Fibroblast of gingiva (primary cell): ENCODE measurements at places on chromosomes 2 and 18.

- DNase-seq, result no peak
These were observed 135.4 kb upstream of the APCDD1 start for GRCh38 chr18:10319026-10319425.

DNA sequence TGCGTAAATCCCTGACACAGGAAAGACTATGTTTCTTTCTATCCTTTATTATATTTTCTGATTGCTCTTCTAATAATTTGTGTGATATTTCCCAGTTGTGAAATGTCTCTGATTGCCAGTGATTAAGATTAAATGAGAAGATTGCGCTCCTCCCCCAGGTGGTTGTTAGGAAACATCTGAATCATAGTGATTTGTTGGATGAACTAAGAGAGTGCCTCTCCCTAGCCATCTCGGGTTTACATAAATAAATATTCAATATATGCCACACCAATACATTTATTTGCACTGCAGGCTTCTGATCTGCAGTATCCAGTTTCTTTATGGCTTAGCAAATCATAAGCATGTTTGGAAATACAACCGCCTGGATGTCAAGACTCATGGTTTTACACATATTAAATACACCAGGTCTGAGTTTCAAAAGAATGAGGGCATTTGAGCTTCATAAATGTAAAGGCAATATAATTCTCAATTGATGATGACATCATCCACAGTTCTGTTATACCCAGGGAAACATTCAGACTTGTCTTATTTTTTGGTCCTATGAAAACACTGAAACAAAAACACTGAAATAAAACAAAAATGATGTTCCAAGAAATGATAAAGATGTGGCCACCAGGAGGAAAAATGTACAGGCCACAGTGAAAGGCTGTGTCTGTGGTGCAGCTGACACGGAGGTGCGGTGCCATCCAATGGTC lies 826.7 kb upstream of the ACVR2A start:
- DNase-seq, result peak; percentile 82

GRCh38 chr2:148968301-148968700 lies 70.2 kb upstream of the LYPD6B start:
- no peak for DNase-seq

GRCh38 chr2:232835687-232836208 lies 34.3 kb upstream of the SNORC start:
- no peak for DNase-seq

- DNase-seq, result peak; percentile 68
These were observed 62.9 kb upstream of the CTIF start for GRCh38 chr18:48475635-48476549.

DNA sequence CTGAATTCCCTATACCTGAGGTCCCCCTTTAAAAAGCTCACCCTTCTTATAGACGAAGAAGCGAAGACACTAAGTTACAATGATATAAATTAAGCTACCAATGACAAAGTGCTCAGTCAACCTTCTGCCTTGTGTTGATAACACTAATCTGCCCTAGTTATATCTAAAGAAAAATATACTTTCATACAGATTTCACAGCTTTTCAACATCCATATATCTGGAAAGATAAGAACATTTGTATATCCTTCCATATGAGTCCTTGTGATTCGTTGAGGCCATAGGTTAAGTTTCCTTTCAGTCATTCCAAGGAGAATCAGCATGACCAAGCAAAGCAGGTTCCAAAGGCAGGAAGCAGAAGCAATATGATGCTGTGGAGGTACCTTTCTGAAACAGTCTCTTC lies 46.8 kb downstream of the XRCC5 start:
- no peak for DNase-seq

DNA sequence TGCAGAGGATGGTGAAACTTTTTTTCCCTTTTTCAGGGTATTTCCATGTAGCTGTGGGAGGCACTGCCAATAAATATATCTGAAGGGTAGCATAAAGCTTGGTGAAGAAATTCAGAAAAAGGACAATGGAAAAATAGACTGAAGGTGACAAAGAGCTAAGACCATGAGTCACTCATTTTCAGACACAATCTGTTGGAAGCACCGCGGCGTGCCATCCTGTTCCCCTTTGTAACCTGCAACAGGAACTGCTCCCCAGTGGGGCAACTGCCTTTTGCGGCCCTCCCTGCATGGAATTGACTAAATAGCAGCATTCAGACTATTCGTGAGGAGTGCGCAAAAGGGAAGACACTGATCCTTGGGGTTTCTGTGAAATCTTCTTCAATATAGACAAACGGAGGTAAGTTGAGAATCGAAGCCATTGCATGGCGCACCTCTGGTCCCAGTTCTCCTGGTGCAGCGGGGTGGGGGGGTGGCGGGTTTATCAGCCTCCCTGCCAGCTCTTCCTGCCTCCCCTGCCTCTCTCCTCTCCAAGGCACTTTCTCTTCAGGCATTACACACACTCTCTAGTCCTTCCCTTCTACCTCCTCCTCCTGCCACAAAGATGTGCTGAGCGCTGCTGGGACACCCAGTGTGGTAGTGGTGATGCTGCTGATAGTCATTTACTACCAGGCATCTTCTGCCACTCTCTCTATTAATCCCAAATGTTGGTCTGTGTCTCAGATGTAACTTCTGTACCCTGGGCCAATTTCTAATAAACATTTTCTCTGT lies 126.2 kb upstream of the TMEM200C start:
- no peak for DNase-seq

DNA sequence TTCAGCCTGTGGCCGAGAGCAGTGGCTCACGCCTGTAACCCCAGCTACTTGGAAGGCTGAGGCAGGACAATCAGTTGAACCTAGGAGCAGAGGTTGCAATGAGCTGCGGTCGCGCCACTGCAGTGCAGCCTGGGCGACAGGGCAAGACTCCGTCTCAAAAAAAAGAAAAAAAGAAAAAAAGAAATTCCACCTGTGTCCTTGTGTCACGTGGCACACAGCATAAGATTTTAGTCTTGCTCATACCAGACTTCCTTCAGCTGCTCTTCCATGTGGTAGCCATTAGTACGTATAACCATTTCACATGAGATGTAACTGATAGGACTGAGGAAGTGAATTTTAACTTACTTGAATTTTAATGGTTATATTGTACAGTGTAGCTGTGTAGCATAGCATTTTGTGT lies 4.0 kb downstream of the NOP58 start:
- peak; percentile 48 for DNase-seq

DNA sequence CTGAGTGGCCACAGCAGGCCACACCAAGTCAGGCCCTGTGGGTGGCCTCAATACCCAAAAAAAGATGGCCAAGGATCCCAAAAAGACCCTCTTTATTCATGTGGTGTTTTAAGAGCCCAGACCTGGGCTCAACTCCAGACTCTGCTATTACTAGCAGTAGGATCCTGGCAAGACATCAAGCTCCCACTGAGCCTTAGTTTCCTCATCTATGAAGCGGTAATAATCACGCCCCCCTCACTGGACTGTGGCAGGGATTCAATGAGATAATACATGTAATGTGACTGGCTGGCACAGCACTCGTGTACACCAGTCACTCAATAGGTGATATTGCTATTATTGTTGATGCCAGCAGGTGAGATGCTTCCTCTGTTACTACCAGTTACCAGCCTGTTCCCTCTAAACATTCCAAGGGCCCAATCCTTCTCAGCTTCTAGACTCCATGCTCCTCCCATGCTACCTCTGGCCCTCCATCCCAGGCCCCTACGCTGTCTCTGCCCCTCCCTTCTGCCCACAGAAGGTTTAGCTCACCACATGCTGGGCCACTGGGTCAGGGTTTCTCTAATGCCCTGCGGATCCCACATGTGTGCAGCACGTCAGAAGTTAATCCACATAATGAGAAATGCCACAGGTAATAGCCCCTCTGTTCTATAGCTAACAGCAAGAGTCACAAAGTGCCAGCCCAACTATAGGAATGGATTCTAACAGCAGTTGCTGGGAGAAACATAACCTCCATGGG lies 51.2 kb downstream of the SLC4A5 start:
- DNase-seq, result no peak

DNA sequence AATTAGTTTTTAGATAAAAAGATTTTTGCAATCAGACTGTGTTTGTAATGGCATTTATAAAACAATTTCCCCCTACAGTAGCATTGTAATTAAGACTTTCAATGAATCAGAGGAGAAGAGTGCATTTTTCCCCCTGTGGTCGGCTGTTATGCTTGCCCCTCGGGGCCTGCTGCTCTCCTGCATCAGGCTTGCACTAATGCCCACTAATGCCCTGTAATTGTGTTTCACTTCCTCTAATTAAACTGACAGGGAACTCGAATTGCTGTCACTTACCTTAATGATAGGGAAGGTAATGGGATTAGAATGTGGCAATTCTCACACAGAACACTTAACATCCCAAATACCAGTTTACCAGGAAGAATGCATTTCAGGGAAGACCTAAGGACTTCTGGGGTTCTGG lies 61.2 kb upstream of the LRRTM1 start:
- no peak for DNase-seq

- DNase-seq, result peak; percentile 79
These were observed 577 bp upstream of the TANC1 start for GRCh38 chr2:158967731-158968395.

DNA sequence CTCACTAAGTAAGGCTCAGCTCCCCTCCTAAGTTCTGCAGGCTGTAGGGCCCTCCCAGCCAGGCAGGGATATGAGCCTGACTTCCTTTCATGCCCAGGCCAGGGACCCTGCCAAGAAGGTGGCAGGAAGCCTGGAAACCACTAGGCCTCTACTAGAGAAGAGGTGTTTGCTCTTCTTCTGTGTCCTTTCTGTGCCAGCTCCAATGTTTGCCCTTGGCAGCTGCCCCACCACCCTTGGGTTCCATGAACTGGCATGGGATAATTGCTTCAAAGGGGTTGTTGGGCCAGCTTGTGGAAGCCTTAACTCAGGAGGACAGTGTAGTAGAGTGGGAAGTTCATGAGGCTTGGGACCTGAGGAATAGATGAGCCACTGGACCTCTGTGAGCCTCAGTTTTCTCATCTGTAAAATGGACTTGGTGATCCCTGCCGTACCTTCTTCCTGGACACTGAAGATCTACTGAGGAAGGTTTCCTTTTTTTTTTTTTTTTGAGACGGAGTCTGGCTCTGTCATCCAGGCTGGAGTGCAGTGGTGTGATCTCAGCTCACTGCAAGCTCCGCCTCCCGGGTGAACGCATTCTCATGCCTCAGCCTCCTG lies 3.9 kb downstream of the SLC35F6 start:
- DNase-seq, result no peak

DNA sequence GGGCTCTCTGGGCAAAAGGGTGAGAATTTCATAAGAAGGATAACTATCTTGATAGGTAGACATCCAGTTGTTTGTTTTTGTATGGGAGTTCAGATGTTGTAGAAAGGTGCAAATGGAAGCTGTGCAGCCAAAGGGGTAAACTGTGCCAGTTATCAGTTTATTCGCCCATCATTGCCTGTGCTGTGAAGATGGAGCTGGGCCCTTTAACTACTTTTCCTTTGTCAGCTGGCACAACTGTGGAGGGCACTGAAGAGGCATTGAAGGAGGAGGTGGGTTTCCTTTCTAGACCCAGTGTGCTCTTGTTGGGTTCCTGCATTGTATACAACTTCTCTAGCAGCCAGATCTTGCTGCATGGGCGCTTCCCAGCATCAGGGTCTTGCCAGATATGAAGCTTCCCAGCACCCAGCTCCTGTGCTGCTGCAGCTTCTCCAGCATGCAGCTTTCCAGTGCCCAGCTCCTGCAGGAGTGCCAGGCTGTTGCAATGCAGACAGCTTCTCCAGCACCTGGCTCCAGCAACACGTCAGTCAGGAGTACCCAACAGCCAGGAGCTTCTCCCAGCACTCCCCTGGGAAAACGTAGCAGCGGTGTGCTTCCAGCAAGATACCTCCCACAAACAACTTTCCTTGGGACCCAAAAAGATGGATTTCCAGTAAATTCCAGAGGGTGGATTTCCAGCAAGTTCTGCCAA lies 15.3 kb downstream of the DNMT3A start:
- DNase-seq, result no peak

DNA sequence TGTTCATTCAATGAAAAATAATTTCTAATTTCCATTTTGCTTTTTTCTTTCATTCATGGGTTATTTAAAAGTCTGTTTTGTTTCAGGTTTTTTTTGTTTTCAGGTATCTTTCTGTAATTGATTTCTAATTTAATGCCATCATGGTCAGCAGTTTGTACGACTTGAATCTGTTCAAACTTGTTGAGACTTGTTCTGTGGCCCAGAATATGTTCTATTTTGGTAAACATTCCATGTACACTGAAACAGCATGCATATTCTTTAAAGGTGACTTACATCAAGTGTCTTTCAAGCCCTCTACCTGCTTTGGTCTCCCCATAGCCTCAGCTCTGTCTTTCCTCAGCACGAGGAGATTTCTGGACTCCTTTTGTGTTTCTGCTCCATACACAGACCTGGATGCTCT lies 49.1 kb downstream of the CYP1B1 start:
- DNase-seq, result no peak

GRCh38 chr2:96409081-96409819 lies 73.7 kb downstream of the NCAPH start:
- DNase-seq, result no peak

GRCh38 chr2:167752734-167753133 lies 494.7 kb downstream of the STK39 start:
- no peak for DNase-seq

GRCh38 chr2:46984040-46984439 lies 68.4 kb upstream of the MCFD2 start:
- DNase-seq, result no peak

DNA sequence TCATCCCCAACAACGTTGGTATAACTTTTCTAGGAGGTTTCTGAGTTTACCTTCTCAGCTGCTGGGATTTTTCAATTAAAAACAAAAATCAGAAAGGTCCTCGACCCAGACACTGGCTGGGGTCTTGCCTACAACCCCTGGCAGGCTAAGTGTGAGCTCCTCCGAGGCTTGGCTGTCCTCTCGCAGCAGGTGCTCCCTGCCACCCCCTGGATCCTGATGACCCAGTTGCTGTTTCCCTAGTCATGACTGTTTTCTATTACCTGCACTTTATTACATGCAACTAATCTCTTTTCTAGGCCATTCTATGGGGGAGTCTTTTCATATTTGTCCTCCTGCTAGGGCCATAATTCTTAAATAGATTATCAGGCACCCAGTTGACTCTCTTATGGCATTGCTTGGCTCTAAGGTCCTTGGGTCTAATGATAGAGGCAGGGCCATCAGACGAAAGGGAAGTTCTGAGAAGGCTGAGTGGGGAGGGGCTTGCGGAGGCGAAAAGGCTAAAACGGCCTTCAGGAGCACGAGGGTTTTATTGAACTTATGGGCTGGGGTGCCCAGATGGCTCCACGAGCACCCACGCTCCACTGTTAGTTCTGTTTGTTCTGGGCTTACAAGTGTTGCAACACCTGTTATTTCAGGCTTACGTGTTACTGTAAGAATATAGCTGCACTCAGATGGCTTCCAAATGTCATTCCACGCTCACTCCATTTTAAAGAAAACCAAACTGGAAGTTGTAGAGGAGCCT lies 166.0 kb downstream of the NCK2 start:
- no peak for DNase-seq

DNA sequence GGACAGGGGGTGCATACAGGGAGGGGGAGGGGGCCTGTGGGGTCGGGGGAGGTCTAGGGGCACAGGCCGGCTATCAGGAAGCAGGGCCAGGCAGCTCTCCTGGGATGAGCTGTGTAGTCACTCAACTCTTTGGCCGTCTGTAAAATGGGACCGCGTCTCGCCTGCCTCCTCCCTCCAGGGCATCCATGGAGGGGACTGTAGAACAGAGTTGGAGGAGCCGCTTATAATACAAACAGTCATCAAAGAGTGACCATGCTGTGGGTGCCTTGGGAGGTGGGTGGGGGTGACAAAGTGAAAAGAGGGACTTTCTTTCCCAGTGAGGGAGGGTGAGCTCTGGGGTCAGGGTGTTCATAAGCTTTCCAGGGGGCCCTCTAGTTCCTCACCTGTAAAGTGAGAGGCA lies 169.6 kb upstream of the HAAO start:
- no peak for DNase-seq

GRCh38 chr2:108944601-108945331 lies 44.3 kb downstream of the EDAR start:
- no peak for DNase-seq
